ENCODE measurements at places on chromosomes 6 and 20. TPM values are rescaled to one million over a fixed set of nuclear protein-coding genes. Genes with fewer than 3 reads are reported as not detected.

DNA sequence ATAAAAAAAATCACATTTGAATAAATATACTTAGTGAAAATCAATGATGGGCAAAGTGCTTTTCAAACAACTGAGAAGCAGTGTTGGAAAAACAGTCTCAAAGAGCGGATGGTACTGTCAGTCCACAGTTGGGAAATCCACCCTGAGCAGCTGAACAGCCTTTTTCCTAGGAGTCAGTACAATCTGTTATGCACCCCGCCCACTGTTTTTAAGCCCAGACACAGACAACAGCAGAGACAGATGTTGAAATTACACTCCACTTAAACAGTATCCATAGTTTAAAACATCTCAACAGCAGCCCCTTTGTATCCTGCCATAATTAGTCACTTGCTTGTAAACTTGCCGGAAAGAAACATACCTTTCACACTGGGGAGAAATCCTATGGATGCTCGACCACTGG is 372 bp downstream of the KIAA0408 start:
- H3K27me3 ChIP-seq: no peaks in the 10 kb centered on the region
- peaks cover under 1% of the 10 kb centered on the region for H3K36me3 ChIP-seq
- H3K4me3 ChIP-seq: no peak overlapping the region

DNA sequence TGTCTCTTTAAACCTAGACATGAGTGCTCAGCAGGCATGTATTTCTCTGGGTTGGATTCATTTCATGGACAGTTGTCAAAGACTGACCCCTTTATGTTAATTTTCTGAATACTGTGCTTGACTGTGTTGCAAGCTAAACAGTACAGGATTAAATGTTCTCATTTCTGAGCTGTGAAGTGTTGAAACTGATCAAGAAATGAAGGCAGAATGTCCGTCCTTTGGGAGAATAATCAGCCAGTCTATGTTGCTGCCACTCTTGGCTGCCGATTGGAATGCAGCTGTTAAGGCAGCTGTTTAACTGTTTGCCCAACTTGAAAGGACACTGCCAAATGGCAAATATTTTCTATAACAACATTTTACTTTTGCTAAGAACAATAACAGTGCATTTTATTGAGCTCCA is 87.3 kb downstream of the CEP57L1 start:
- H3K4me3 ChIP-seq: no peak overlapping the region
- no peak overlapping the region for H3K27ac ChIP-seq
- no peak for DNase-seq
- H3K27me3 ChIP-seq: peaks cover 42% of the 10 kb centered on the region

- peaks cover 31% of the 10 kb centered on the region for H3K27me3 ChIP-seq
- DNase-seq: no peak
- H3K4me1 ChIP-seq: peaks cover 7% of the 10 kb centered on the region
- no peak overlapping the region for H3K27ac ChIP-seq
Observed at GRCh38 chr20:23092384-23092756, 6.2 kb upstream of the CD93 start.

DNA sequence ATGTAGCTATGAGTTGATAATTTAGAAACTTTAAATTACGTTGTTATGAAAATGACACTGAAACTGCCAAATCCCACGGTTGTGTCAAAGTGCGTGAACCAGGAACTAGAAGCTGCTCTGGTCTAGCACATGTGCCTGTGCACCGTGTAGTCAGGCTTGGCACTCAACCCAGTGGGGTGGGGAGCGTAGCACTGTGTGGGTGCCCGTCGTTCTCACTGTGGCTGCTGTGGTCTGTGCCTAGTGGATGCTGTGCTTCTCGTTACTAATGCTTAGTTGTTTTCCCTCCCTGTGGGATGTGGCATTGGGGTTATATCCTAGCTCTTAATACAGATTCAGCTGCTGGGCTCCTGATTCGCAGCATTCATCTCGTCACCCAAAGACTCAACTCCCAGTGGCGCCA is 46.2 kb upstream of the ADIG start:
- H3K27ac ChIP-seq: no peak overlapping the region
- H3K4me1 ChIP-seq: peaks cover 2% of the 10 kb centered on the region
- H3K4me3 ChIP-seq: no peak overlapping the region
- no peak for DNase-seq

SNAI1 gene
- 3.3 TPM for total RNA-seq
